Stimulated activated CD4-positive, alpha-beta T cell treated with anti-CD3 and anti-CD28 coated beads, Interleukin-4, amount 100 ng/mL, for 4 hours (primary cell): ENCODE measurements at places on chromosomes 6 and 20.

GRCh38 chr6:165249808-165250207 lies 59.6 kb downstream of the C6orf118 start:
- DNase-seq = no peak

- DNase-seq = no peak
These were observed 15.9 kb upstream of the MYBL2 start for GRCh38 chr20:43650997-43651525.

- DNase-seq = no peak
These were observed 66.8 kb upstream of the BTBD3 start for GRCh38 chr20:11850901-11851300.

GRCh38 chr6:107727096-107727757 lies 96.9 kb downstream of the SCML4 start:
- no peak for DNase-seq

GRCh38 chr6:40817369-40817768 lies 221.7 kb downstream of the UNC5CL start:
- no peak for DNase-seq

- DNase-seq = no peak
These were observed 51.7 kb downstream of the SLC26A8 start for GRCh38 chr6:35972471-35973367.

DNA sequence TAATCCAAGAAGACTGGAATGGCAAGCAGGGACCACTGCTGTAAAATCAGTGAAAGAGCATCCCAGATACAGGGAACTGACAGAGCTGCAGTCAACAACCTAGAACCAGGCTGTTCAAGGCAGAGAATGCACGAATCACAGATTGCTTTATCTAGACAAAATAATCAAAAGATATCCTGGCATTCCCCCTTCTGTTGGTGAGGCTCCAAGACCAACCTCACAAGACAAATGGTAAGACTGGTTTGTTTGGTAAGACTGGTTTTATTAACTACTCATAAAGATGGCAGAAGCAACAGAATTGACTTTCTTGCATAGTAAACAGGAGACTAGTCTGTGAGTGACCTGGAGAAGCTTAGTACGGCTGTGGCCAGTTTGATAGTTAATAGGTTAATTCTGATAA lies 88.8 kb upstream of the AHI1 start:
- DNase-seq = no peak

- DNase-seq = peak; percentile 79
These were observed 2.1 kb upstream of the HIVEP2 start for GRCh38 chr6:142946924-142947713.

- no peak for DNase-seq
These were observed 59.3 kb upstream of the JAG1 start for GRCh38 chr20:10733122-10733521.

DNA sequence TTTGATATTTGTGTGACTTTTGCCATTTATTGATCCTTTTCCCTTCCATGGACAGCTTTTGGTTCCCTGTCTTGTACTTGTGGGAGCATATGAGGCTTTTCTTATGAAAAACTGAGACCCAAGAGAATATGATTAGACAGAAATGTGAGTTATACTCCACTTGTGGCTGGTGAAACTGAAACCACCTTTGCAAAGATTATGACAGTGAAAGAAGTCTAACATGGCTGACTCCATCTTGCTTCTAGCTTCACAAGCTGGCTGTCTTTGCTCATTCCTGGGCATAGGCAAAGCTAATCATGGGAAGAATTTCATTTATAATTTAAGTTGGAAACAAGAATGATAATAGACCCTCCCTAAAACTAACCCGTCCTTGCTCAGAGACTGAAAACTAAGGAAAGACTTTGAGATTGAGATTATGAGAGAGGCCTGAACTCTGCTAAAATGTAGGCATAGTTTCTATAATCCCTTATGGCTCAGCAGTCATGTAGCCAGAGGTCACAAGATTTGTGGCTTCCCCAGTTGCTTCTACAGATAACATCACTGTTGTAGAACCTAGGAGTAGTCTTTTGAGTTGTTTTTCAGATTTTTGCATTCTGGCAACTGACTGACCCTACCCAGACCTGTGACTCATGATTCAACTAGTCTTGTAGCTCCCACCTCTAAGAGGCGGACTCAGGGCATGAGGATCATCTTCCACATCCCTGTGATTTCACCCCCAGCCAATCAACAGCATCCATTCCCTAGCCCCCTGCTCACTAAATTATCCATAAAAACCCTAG lies 50.9 kb upstream of the CD2AP start:
- DNase-seq = no peak

- DNase-seq = no peak
These were observed 76.8 kb downstream of the REV3L start for GRCh38 chr6:111406200-111406721.

- no peak for DNase-seq
These were observed 342.8 kb downstream of the FOXA2 start for GRCh38 chr20:22241609-22242008.

GRCh38 chr6:16849280-16849987 lies 88.2 kb upstream of the ATXN1 start:
- DNase-seq = no peak

DNA sequence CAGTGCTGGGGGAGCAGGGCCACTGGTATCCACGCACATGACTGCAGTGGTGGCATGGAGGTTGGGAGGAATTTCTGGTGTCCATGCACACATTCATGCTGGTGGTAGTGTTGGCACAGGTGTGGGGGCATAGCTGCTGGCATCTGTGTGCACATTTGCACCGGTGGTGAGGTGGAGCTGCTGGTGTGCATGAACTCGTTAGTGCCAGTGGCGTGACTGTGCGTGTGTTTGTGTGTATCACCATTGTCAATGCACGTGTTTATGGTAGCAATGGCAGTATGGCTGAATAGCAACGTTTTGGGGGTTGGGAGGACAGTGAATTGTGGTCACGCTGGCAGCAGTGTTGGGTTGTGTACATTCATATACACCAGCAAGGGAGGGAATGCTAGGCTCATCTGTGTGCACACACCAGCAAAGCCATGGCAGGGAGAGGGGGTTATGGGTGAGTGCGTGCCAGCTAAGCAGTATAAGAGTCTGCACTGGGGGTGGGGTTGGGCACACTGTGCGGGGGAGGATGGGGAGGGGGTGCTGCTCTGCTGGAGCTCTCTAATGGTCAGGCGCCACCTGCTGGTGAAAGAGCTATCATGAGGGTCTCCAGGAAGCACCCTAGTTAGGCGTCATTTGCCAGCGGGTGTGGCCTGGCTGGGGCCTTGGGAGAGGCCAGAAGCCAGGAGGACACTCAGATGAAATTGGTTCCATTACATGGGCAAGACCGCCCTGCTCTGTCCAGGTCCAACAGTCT lies 626.1 kb upstream of the ID4 start:
- DNase-seq = no peak

DNA sequence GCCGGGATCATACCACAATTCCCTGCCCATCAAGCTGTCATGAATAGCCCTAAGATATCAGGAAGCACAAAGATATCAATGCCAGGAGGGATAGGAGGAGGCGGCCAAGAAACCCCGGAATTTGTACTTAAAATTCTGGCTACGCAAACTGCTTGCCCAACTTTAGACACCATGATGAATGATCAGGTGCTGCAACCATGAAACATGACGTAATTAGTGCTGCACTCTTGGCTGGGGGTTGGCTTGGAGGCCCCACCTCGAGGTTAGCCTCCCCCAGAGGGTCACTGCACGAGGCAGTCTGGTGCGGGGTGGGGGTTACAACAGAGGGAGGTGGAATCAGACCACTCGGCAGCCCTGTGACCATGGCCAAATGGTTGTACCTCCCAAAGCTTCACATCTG lies 8.9 kb downstream of the SIRPA start:
- no peak for DNase-seq

DNA sequence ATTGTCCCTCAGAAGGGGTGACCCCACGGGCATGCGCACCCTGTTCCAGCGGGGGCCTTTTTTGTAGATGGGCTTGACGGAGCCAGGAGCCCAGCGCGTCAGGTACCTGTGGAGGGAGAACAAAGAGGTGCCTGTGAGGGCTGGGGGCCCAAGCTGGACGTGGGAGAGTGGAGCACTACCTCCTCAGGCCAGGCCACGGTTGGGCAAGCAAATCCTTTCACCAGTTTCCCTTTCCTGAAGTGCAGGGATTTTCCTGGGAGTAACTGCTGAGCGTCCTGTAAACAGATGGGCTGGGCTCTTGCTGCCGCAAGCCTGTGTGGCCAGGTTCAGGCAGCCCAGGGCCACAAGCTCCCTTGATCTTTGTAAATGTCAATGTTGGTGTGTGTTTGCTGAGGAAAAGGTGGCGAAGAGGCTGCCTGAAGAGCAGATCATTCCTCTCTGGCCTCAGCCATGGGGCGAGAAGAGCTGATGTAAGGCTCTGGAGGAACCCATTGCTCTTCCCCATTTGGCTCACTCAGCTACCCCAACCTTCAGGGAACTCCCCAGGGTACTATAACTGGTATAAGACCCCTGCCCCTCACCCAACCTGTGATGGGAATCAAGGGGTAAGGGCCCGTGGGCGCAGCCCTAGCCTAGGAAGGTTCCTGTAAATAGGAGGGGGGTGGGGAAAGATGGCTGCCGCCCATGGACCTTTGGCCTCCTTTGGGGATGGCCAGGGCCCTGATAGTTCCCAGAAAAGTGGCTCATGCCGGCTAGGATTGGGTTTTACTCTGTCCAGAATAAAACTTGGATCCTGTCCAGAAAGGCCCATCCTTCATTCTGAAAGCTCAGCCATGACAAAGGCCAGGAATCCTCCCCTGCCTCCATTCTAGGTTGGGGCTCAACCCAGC lies 15.5 kb downstream of the MRPS18A start:
- DNase-seq = no peak

- DNase-seq = no peak
These were observed 22.8 kb upstream of the RBBP8NL start for GRCh38 chr20:62449951-62450691.

GRCh38 chr6:62492192-62492822 lies 206.3 kb upstream of the KHDRBS2 start:
- no peak for DNase-seq

- DNase-seq = no peak
These were observed 37.4 kb upstream of the BCAS1 start for GRCh38 chr20:54107600-54108325.
